ENCODE measurements at places on chromosomes 16 and 17.

- no peak for ATAC-seq
These were observed 45.8 kb upstream of the HELZ start for GRCh38 chr17:67290711-67291291.

- ATAC-seq: no peak
These were observed 32.9 kb upstream of the GOSR2 start for GRCh38 chr17:46889992-46890564.

DNA sequence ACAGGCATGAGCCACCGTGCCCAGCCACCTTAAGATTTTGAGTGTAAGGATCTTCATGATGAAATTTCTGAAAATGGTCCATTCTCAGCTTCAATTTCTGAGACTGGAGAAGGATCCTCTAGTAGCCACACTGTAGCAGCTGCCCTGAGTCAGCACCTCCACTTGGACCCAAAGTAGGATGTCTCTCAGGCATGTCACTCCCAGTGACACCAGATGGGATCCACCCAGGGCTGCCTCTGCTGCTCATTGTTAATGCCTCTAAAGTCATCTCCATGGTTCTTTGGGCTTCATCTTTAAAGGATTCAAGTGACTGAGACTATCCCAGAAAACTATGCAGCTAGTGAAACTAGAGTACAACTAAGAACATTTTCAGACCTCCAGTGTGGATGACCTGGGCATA lies 7.9 kb downstream of the PLD6 start:
- ATAC-seq: no peak

DNA sequence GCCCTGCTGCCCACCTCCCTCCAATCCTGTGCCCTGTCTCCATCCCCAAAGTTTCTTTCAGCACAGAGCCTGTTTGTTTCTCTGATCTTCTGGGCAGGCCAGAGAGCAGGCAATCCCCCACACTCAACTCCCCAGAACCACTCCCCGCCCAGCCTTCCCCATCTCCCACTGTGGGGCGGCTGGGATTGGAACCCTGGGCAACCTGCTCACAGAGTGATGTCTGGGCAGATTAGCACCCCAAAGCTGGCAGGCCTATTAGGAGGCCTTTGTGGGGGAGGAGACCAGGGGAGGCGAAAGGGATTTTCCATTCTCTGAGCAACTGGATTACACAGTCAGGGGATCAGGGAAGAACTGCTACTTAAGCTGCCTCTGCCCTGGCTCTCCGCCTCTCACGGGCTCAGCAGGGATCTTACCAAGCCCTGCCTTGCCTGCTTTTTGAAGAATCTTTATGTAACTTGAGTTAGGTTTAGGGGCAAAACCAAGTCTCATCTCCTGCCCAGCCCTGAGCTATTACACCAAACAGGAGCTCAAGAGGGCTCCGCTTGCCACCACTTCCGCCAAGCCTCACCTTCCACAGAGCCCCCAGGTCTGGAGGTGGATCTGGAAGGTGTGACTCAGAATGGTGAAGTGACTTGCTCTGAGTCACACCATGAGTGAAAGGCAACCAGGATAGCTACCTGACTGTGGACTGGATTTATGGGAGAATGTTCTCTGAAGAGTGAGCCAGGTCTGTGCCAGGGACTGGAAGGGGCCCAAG lies 16.0 kb upstream of the LHX1 start:
- peak; percentile 96 for ATAC-seq

DNA sequence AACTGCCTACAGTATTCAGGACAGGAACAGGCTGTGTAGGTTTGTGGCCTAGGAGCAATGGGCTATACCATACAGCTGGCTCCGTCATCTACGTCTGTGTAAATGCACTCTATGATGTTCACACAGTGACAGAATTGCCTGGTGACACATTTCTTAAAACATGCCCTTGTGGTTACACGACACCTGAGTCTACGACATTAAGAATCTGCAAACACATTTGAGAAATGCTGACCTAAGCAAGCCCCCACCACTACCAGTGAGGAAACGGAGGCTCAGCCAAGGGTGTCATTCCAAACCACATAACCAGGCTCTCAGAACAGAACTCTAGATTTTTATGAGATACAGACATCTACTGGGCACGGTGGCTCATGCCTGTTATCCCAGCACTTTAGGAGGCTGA lies 23.5 kb downstream of the USP36 start:
- no peak for ATAC-seq

Data from esophagus mucosa (tissue), 1 donor.